ENCODE measurements at places on chromosomes 12 and 14.
A peak's percentile ranks its signal among the peaks of the same experiment; 100 is the strongest.

DNA sequence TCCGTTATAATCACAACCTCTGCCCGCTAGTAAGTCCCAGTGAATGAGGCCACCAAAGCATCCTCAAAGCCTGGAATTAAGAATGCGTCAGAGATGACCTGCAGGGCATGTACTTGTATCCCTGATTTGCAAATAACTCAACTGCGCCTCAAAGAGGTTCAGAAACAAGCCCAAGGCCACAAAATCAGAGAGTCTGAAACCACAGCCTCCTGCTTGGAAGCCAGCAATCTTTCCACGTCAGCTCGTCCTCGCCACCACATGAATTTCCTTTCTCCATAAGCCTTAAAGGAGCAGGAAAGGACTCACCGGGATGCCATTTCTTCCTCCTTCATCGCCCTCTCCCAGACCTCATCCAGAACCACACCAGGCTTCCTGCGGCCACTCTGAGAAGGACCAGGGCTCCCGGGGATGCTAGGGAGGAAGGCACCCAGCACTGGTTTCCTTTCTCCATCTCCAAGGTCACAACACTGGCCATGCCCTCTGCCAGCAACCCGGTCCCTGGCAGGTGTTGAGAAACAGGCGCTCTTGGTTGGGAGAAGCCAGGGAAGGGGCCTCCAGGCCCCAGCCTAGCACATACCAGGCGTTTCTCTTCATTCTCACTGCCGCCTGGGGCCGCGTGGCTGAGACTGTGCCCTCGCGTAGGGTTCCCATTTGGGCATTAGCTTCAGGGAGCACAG is 191.2 kb upstream of the DIO3 start:
- DNase-seq: no peak

DNA sequence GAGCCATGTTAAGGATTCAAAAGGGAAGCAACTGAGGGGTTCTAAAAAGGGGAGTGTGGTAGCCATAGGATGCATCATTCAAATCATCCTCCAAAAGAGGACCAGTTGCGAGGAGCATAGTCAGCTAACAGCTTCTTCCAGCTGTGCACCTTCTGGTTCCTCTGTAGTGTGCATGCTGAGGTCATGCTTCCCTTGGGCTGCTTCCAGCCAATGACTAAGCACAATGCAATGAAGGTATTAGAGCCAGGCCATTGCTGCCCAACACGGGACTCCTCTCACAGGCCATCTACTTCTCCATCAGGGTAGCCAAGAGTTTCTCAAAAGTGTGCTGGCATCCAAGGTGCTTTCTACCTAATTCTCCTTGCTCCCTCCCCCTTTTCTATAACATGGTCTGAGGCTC is 69.2 kb upstream of the ARID2 start:
- peak; percentile 23 for DNase-seq

- DNase-seq: no peak
These were observed 58.2 kb downstream of the BEGAIN start for GRCh38 chr14:100528962-100529560.

GRCh38 chr12:75389706-75390105 is 1.2 kb upstream of the GLIPR1L2 start:
- DNase-seq: no peak

- no peak for DNase-seq
These were observed 151.0 kb downstream of the SRGAP1 start for GRCh38 chr12:63995512-63995911.

GRCh38 chr14:64801800-64802199 is 77.9 kb downstream of the SPTB start:
- DNase-seq: no peak

DNA sequence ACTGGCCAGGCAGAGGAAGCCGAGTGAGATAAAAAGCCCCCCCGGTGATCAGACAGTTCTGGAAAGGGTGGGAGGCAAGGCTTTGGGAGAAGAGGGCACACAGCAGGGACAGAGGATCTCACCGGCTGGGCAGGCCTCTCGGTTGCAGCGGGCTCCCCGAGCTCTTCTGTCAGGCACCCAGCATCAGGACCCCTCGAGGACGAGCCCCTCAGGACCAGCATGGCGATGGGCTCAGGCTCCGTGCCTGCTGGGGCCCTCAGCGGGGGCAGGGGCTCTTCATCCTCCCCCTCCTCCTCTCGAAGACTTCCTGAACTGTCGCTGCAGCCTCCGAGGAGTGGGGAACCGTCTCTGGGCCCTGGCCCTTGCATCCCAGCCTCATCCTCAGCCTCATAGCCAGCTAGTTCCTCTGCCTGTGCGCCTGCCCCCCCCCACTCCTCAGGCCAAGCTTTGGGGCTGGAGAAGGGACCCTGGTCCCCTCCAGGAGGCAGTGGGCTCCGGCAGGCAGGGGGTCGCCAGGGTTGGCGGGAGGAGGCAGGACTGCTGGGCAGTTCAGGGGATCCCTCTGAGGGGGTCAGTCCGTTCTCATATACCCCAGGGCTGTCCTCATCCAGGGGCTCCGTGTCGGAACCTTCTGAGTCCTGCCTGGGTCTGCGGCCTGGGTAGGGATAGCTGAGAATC is 3.4 kb upstream of the AP1G2 start:
- peak; percentile 19 for DNase-seq

GRCh38 chr12:80086025-80086424 is 13.3 kb upstream of the OTOGL start:
- no peak for DNase-seq

DNA sequence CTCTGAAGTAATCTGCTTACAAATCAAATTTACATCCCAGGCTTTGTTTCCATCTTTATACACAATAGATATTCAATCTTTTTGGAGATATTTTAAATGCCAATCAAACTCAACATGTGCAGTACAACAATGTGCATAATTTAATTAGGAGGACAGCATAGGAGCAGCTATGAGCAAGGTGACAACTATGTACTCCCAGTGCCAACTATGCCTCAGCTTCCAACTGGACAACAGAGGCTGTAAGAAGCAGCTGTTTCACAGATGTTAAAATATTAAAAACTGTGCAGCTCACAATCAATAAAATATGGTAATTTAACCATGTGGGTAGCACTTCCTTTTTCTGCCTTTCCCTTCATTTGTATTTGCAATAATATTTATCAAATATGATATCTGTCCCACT is 99.9 kb downstream of the ST8SIA1 start:
- no peak for DNase-seq

- DNase-seq: no peak
These were observed 154.5 kb downstream of the PHLDA1 start for GRCh38 chr12:75876832-75877762.

GRCh38 chr12:7571257-7571656 is 67.7 kb upstream of the CD163 start:
- DNase-seq: no peak

- DNase-seq: peak; percentile 36
These were observed 896.4 kb downstream of the BCL11B start for GRCh38 chr14:98375566-98375965.

DNA sequence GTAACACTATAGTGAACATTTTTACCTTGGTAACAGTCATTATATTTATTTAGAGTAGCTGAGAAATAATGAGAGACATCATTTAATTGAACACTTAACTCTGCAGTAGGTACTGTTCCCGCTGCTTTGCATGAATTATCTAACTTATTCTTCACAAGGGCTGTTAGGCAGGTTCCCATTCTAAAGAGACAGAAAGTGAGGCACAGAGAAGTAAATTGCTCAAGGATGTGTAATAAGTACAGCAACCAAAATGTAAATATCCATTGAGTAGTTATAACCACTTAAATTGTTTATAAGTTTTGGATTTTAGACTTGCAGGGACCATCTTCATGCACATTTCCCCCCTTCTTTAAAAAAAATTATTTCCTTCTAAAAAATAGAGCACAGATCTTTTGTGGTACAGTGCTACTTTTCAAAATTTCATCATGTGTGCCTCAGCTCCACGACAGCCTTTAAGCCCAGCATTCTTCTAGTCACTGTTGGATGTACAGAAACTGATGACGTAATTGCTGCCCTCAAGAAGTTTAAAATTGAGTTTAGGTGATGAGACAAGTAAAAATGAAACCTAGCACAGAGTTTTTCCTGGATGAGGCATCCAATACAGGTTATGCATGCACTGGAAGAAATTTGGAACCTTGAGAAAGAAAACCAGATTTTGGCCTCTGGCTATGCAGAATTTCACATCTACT is 6.0 kb upstream of the MANSC4 start:
- no peak for DNase-seq

DNA sequence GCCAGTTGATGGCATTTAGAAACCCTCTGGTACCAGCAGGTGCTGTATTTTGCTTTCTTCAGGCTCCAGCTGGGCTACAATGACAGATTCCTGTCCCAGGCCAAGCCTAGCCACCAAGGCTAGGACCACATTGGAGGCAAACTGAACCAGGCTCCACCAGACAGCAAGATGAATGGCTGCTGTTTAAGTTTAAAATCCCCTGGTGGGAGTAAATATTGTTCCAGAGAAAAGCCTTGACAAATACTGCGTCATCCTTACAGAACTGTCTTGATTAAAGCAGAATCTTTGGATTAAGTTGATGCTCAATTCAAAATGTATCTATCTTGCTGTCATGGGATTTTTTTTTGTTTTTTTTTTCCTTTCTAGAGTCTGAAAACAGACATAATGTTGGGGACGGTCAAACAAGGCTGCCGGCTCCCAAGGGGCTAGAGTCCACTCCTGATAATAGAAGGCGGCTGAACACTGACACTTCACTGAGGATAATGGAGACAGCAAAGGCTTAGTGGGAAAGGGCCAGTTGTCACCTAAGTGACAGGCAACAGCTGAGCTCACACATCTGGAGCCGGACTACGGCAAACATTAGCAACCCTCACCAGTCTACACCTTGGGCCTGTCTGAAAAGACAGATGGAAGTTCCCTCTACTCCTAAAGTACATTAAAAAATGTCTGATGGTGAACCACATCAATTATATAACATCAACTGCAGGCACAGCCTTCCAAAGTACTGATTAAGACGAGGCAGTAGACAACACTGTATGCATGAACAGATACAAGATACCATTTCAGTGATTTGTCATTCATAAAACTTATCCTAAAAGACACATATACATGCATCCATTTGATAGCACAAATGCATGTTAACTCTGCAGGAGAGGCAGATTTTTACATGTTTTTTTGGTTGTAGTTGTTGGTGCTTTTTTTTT is 1.7 kb downstream of the PRICKLE1 start:
- DNase-seq: no peak

DNA sequence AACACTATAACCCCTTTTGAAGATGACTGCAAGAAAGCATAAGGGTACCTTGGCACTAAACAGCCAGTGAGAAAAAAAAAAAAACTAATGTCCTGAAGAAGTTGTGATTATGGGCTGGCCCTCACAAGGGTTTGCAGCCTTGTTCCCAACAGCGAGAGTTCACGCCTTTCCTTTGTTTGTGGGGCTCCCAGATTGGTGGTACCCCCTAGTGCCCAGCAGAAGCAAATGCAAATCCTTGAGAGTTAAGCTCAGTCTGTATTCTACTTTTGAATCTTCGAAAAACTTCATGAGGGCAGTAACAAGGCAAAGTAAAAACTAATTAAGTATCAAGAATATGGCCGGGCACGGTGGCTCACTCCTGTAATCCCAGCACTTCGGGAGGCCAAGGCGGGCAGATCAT is 238.9 kb upstream of the LMO3 start:
- DNase-seq: no peak

DNA sequence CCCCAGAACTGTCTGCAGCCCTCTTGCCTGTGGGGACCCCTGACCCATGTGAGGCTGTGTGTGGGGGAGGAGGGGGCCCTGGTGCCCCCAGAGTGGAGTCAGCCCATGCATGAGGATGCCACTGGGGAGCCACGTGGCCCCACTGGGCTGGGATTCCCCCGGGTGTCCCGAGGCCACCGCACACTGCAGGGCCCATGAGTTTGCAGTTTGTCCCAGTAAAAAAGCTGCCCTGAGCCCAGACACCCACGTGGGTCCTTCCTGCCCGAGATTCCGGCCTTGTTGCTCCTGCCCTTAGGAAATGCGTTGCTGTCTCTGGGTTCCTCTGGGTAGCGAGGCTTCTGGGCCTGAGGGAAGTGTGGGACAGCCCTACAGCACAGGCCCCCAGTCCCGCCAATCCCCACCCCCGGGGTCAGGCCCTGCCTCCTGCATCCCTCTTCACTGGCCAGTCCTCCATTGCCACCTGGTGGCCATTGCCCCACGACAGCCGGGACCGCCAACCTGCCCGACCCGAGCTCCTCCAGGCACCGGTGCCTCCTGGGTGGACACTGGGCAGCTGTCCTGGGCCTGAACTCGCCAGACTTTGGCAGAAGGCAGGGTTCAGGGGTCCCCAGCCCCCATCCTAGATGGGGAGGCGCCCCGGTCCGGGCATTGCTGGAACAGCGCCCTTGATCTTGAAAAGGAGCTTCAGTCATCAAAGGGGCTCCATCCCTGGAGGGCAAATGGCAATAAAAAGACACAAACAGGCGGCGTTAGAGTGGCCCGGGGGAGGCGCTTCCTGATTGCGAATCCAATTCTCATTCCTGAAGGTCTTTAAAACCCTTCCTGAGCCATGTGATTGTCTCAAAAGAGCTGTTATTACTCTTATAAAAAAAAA is 15.6 kb upstream of the C14orf180 start:
- peak; percentile 85 for DNase-seq

DNA sequence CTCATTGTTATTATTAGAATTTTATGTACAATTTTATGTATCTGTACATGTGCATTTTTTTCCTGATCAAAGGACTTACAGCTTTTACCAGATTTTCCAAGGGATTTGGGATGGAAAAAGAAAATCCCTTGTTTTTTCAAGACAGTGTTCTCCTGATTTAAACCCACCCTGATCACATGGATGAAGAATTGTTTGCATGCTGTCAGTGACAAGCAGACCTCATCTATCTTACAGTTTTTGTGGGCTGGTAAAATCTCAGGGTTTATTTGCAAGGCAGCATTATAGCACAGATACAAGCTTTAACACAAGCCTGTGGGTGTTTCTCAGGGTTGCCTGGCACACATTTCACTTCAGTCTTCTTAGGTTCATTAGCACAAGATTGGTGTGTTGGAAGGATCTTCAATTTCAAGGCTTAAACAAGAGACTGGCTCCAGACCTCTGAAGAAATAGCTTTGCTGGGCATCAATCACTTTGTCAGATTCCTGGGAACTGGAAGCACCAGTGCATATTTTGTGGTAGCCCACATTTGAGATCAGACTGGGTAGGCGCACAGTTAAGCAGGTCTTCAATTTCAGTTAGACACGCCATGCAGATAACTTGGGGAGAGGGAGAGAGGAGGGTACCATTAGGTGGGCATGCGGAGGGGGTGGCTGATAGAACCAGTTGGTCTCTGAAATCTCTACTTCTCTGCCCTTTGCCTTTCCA is 118.0 kb downstream of the TBX5 start:
- DNase-seq: no peak

GRCh38 chr14:63848890-63849289 is 3.9 kb upstream of the SYNE2 start:
- DNase-seq: no peak

DNA sequence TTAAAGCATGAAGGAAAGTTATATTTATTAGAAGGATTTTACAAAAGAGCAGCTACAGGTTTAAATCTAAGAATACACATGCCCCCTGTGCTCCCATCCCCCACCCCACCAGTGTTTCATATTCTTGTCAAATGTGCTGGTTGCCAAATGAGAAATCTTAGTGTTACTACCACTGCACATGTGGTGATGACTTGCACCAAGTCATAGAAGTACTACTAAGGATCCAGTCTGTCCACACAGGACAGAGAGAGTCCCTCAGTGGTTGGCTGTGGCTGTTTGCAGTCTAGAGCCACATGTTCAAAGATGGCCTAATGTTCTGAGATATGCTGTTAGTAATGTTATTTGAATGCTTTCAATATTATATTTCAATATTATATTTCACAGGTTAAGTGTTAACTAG is 268.8 kb downstream of the ADAMTS20 start:
- DNase-seq: no peak

GRCh38 chr14:49033131-49033530 is 553.0 kb downstream of the RPS29 start:
- DNase-seq: no peak

- DNase-seq: no peak
These were observed 362.2 kb downstream of the CACNA1C start for GRCh38 chr12:2414810-2415567.

- no peak for DNase-seq
These were observed 540 bp downstream of the PAX9 start for GRCh38 chr14:36662258-36662542.
